Glutamatergic neuron (in vitro differentiated cells): ENCODE measurements at places on chromosomes 16 and 17.

- DNase-seq = no peak
These were observed 18.8 kb downstream of the MYH10 start for GRCh38 chr17:8611619-8612298.

DNA sequence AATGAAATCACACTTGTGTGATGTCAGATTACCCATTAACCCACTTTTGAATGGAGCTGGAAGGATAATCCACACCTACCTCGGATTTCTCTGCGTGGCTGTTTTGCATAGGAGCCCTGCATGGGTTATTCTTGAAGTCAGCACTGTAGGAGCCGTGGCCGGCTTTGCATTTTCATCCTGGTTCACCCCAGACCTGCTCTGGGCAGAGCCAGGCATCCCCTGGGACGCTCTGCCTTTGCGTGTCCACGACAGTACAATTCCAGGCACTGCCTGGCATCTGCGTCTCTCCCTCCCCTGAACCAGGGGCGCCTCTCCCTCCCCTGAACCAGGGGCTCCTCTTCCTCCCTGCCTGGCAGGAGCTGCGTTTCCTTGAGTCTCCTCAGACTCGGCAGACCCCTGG lies 29.7 kb upstream of the ZNF750 start:
- DNase-seq = no peak

DNA sequence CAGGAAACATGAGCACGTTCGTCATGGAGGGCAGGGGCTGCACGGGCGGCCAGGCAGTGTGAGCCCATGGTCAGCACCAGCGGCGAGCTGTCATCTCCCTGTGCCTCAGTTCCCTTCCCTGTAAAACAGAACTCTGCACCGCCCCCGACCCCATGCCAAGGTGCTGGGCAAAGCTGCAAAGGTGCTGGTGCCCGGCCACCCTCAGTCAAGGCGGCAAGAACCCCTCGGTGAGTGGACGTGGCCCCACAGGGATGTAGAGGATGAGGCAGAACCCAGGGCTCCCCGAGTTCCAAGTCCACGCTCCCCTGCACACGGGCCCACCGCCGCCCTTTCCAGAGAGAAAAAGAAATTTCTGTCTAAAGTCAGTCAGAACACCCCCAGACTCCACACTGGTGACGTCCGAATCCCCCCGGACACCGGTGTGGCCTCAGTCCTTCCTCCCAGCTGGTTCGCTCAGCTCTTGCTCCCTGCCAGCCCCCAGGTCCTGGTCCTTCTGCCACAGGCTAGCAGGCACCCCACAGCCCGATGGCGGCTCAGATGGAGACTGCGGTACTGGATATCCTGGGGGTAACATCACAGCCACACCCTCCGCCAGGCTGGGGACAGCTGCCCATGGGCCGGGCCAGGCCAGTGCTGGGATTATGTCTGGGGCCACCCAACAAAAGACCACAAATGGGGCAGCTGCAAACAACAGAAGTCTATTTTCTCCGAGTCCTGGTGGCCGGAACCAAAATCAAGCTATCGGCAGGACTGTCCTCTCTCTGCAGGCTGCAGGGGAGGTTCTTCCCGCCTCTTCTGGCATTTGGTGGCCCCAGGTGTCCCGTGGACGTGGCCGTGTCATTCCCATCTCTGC lies 14.4 kb upstream of the BAHCC1 start:
- no peak for DNase-seq

DNA sequence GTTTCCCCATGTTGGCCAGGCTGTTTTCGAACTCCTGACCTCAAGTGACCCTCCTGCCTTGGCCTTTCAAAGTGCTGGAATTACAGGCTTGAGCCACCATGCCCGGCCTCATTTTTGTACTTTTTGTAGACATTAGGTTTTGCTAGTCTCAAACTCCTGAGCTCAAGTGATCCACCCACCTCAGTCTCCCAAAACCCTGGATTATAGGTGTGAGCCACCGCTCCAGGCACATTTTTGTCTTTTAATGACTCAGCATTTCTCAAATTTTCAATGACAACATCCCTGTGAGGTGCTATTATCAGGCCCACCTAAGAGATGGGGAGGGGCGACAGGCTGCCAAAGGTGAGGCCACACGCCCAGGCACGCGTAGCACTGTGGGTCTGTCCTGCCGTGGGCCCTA lies 1.1 kb downstream of the SEPTIN12 start:
- no peak for DNase-seq

DNA sequence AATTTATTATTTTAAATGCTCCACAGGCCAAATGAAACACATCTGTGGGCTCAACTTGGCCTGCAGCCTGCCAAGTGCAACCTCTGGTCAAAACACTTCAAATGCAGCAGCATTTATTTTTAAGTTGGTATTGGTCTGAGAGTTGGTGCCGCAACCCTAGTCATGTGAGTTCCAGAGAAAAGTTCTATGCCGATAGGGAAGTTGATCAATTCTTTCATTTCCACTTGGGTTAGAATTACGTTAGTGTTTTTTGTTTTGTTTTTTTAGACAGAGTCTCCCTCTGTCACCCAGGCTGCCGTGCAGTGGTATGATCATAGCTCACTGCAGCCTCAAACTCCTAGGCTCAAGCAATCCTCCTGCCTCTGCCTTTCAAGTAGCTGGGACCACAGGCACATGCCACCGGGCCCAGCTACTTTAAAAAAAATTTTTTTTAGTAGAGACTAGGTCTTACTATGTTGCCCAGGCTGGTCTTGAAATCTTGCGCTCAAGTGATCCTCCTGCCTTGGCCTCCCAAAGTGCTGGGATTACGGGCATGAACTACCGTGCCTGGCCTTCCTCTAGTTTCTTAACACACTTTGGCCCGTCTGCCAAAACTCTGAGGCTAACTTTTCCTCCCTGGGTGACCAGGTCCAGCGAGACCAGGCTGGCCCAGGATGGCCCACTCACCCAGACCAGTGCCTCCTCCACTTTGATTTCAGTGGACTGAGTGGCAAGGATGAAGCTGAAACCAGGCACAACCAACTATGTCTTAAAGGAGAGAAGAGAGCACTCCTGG lies 221.1 kb downstream of the MRTFB start:
- DNase-seq = no peak
